Endothelial cell (in vitro differentiated cells): ENCODE measurements at places on chromosomes 2 and 18. TPM values are rescaled to one million over a fixed set of nuclear protein-coding genes. Genes with fewer than 3 reads are reported as not detected.

Gene CCDC141
- total RNA-seq: 0.67 TPM

Gene ECEL1
- total RNA-seq: not detected

Gene LRP1B
- 1.4 TPM for total RNA-seq

Gene TFPI
- total RNA-seq: 735 TPM

Gene SNRPD1
- total RNA-seq: 82.5 TPM

Gene GALR1
- total RNA-seq: not detected

Gene LYG1
- total RNA-seq: 1.4 TPM

Gene NYAP2
- not detected for total RNA-seq

Gene NTSR2
- total RNA-seq: not detected

Gene VWC2L
- total RNA-seq: not detected

Gene SCYGR4
- total RNA-seq: not detected

Gene UGT1A5
- not detected for total RNA-seq

Gene ARPC2
- total RNA-seq: 468 TPM

Gene SERPINB11
- total RNA-seq: not detected

Gene IL36A
- total RNA-seq: not detected

Gene VWA3B
- not detected for total RNA-seq

Gene HDLBP
- total RNA-seq: 364 TPM

Gene CERKL
- total RNA-seq: 0.08 TPM

Gene SOX11
- 39.4 TPM for total RNA-seq

Gene TLX2
- not detected for total RNA-seq

Gene CRACDL
- 3.3 TPM for total RNA-seq

Gene SERPINB12
- total RNA-seq: not detected

Gene CRYBA2
- total RNA-seq: not detected

Gene OR6B3
- not detected for total RNA-seq

Gene NEB
- total RNA-seq: 0.64 TPM

Gene SLC14A1
- total RNA-seq: 0.36 TPM

Gene KIAA2012
- total RNA-seq: 0.08 TPM

Gene ZNF519
- total RNA-seq: 14.5 TPM

Gene CTIF
- 51.5 TPM for total RNA-seq

Gene DCDC2C
- not detected for total RNA-seq

Gene CHRNG
- total RNA-seq: not detected

Gene DIPK1C
- 0.21 TPM for total RNA-seq

Gene ASB18
- total RNA-seq: not detected

Gene WNT10A
- not detected for total RNA-seq
